ENCODE measurements at places on chromosomes 4 and X. TPM values are rescaled to one million over a fixed set of nuclear protein-coding genes. Genes with fewer than 3 reads are reported as not detected.

The ZFX gene
- total RNA-seq = 137 TPM

The TREX2 gene
- 1.1 TPM for total RNA-seq

The SATL1 gene
- not detected for total RNA-seq

The P2RY8 gene
- total RNA-seq = not detected

The TMPRSS11B gene
- total RNA-seq = not detected

The NAA11 gene
- not detected for total RNA-seq

The CXorf49 gene
- not detected for total RNA-seq

The WDR1 gene
- 422 TPM for total RNA-seq

The ZCCHC12 gene
- total RNA-seq = not detected

The LONRF3 gene
- 0.65 TPM for total RNA-seq

The SSX3 gene
- total RNA-seq = not detected

The RNF128 gene
- total RNA-seq = under 0.01 TPM

The ZCCHC13 gene
- total RNA-seq = not detected

The RADX gene
- 1.7 TPM for total RNA-seq

The TCEAL3 gene
- total RNA-seq = 14.1 TPM

The SPATA4 gene
- total RNA-seq = not detected

The GRIA2 gene
- not detected for total RNA-seq

The CFAP299 gene
- total RNA-seq = 1.6 TPM

The UGT2B17 gene
- total RNA-seq = not detected

The SHISA3 gene
- total RNA-seq = not detected

The TIGD4 gene
- 0.12 TPM for total RNA-seq

The TMSB15A gene
- total RNA-seq = 0.32 TPM

The EVC2 gene
- total RNA-seq = 14.2 TPM

The ARSJ gene
- total RNA-seq = 41.5 TPM

The PNMA3 gene
- 0.12 TPM for total RNA-seq

The PRR27 gene
- total RNA-seq = not detected
